Muscle of leg (tissue), 16 donors: ENCODE measurements at places on chromosomes 11 and 22. TPM values are rescaled to one million over a fixed set of nuclear protein-coding genes. Genes with fewer than 3 reads are reported as not detected.

C11orf86 gene
- not detected for total RNA-seq

MISFA gene
- 4.3 TPM for total RNA-seq

DNA sequence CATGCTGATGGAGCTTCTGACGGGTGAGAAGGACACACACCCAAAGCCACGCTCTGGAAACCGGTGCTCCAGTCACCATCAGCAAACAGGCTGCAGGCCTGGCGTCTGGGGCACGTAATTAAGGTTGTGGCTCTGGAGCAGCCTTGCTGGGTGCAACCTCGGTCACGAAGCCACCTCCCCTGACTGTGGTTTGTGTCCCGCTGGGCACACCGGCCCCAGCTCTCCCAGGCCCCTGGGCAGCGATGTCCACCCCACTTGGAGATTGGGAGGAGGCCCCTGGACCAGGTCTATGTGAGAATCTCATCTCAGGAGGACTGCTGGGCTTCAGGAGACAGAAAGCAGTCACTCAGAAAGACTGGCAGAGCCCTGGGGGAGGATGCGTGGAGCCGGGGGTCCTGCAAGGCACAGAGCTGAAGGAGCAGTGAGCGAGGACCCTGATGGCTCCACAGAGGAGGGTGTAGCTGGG lies 631.6 kb downstream of the BRD1 start:
- DNase-seq, result no peak

- no peak for DNase-seq
Observed at GRCh38 chr11:134178032-134178674, 45.6 kb downstream of the NCAPD3 start.

DNA sequence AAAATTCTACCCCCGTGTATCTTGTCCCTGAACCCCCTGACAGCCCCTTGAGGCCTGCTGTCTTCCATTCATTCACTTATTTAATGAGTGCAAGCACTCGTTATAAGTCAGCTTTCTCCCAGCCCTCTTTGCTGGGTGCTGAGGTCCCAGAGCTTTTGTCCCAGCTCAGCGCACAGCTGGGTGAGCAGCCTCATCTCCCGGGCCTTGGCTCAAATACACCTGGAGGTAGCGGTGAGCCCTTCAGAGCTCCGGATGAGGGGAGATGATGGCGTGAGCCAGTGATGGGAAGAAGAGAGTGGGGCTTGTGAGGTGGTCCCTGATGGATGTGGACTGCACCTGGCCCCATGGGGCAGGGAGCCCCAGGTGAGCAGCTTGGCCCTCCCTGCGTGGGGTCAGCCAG lies 18.1 kb upstream of the ARHGAP8 start:
- no peak for DNase-seq

DNA sequence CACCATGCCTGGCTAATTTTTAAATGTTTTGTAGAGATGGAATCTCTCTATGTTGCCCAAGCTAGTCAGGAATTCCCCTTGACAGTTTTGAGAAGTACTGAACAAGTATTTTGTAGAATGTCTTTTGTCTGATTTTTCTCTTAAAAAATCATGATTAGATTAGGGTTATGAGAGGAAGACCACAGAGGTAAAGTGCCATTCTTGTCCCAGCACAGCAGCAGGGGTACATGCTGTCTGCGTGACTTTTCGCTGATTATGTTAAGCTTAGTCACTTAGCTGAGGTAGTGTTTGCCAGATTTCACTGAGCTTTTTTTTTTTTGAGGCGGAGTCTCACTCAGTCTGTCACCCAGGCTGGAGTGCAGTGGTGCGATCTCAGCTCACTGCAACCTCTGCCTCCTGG lies 13.6 kb upstream of the NUP160 start:
- DNase-seq, result no peak
